Mesenteric fat pad (tissue), 1 donor: ENCODE measurements at places on chromosomes 11 and 22. TPM values are rescaled to one million over a fixed set of nuclear protein-coding genes. Genes with fewer than 3 reads are reported as not detected.

Gene TUB
- total RNA-seq = 5.9 TPM

Gene ARHGAP8
- 8.2 TPM for total RNA-seq

Gene SAA1
- 5,251 TPM for total RNA-seq

Gene OTOG
- not detected for total RNA-seq

Gene DRD2
- not detected for total RNA-seq

Gene KCNE3
- 13.3 TPM for total RNA-seq

Gene GPR137
- 19.9 TPM for total RNA-seq

Gene KCNQ1
- 10.7 TPM for total RNA-seq

Gene MMP12
- 0.29 TPM for total RNA-seq

Gene TREH
- total RNA-seq = not detected

Gene ELFN2
- total RNA-seq = not detected

Gene ARHGEF17
- 49.8 TPM for total RNA-seq

Gene POU2AF2
- total RNA-seq = not detected

- peak; percentile 49 for DNase-seq
Measured at GRCh38 chr11:1771273-1771672, 7.5 kb upstream of the CTSD start.

GRCh38 chr22:50445071-50445879 is 29.6 kb downstream of the SBF1 start:
- DNase-seq = no peak

- DNase-seq = no peak
Measured at GRCh38 chr22:46303347-46303965, 6.8 kb downstream of the GTSE1 start.

DNA sequence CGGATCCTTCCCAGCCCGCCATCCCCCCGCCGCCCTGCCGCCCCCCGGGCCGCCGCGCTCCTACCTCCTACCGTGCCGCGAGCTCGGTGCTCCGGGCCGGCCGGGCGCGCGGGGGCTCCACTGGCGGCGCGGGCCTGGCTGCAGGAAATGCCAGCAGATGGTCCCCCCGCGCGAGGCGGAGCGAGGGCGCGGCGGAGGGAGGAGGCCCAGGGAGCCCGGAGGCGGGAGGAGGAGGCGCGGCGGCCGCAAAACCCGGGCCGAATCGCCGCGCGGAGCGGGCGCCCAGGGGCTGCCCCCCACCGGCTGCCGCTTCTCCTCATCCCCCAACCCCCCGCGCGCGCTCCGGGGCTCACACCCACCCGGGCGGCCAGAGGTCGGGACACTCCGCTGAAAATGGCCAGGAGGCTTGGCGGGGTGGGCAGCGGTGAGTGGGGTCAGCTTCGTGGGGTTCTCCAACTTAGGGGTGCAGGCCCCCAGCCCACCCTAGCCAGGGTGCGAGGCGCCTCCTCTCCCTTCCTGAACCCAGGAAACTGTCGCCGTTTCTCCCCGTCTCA is at the start of gene OSBPL5:
OSBPL5 (minus strand) TSS at position 159 of the 554 bp plus-strand sequence. CDS start 36,162 bp downstream, outside the sequence.
- DNase-seq = no peak

DNA sequence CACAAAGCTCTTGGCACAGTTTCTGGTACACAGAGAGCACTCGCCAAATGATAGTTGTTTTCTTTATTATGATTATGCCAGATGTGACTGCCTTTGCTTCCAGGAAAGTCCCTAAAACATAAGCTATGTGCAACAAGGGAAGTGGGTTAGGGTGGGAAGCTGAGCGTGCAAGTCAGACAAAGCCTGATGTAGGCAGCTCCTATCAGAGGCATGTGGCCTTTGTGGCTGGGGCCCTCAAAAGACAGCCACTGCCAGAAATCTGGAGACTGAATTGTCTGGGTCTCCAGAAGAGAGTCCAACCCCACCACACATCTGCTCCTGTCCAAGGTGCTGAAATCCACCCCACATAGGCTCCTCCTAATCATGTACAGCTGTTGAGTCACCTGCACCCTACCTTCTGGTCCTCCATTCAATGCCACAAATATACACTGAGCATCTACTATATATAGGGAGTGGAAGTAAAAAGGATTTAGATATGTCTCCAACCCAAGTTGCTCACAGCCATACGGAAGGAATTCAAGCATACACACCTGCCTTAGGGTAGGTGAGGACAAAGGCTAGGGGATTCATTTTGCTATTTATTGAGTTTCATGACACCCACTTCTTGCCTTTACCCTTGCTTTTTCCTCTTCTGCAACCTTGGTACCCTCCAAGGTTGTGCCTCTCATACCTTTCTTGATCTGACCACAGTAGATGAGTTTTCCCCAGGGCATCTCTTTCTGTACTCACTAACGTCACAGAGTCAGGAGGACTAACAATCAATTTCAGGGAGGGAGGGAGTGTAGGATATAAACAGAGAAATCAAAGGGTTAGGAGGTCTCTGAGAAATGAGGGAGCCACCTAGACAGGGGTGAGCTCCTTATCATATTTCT is 12.4 kb downstream of the SEC14L3 start:
- no peak for DNase-seq

- DNase-seq = no peak
Measured at GRCh38 chr11:67691149-67691548, 16.7 kb upstream of the ALDH3B2 start.

DNA sequence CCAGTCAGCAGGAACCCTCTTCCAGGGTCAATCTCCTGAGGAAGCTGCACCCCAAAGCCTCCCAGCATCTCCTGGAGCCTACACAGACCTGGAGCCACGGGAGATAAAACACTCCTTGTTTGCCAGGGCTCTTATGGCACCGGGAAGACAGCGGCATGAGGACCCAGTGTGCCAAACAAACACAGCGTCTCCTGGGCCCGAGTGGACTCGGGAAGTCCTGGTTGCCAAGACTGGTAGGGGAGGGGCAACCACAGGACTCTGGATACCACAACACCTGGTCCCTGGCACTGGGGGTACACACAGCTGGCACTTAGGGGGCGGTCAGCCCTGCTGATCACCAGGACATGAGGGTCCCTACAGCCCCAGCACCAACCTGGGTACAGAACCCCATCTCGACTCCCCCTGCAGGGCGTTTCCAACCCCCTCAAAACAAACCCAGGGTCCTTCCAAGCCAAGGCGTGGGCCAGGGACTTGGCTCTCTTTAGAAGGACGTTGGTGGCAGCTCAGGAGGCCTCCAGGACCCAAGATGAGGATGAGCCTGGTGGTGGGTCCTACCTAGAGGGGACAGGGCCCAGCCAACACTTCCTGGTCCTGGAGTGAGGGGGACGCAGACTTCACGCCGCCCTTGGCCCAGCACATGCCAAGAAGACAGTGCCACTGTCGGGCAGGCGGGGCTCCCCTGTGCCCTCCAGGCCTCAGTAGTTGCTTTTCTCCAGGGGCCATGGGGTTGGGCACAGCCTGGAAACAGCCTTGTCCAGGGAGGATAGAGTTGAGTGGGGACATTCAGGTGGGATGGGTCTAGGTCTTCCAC is 85.0 kb downstream of the CELSR1 start:
- no peak for DNase-seq

DNA sequence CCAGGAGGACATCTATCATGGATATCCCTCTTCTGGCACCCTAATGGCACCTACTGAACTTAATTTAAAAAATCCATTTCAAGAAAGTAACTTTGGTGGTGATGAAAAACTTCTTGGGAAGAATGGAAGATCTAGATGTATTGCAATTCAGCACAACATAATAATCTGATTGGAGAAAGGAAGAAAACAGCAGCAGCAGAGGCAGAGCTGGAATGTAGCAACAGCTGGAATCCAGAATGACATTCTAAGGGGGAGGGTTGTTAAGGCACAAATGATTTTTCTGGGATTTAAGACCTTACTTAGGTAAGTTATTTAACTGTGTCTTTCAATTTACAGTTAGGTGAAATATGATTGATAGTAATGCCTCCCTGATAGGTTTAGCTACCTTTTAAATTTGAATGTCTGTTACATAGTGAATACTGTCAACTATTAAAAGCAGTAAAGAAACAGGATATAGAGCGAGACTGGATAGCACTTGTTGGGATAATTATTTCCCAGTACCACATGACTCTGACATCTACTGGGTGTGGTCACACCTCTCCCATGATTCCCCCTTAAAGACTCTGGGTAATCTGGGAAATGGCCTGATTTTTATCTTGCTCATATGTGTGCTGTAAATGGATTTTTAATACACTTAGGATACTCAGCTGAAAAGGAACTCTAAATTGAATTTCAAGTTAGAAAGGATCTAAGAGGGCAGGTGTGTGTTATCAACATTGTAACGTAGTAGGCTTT is 11.7 kb downstream of the CAPRIN1 start:
- no peak for DNase-seq

GRCh38 chr22:22605074-22605404 is 39.4 kb upstream of the GGTLC2 start:
- no peak for DNase-seq

DNA sequence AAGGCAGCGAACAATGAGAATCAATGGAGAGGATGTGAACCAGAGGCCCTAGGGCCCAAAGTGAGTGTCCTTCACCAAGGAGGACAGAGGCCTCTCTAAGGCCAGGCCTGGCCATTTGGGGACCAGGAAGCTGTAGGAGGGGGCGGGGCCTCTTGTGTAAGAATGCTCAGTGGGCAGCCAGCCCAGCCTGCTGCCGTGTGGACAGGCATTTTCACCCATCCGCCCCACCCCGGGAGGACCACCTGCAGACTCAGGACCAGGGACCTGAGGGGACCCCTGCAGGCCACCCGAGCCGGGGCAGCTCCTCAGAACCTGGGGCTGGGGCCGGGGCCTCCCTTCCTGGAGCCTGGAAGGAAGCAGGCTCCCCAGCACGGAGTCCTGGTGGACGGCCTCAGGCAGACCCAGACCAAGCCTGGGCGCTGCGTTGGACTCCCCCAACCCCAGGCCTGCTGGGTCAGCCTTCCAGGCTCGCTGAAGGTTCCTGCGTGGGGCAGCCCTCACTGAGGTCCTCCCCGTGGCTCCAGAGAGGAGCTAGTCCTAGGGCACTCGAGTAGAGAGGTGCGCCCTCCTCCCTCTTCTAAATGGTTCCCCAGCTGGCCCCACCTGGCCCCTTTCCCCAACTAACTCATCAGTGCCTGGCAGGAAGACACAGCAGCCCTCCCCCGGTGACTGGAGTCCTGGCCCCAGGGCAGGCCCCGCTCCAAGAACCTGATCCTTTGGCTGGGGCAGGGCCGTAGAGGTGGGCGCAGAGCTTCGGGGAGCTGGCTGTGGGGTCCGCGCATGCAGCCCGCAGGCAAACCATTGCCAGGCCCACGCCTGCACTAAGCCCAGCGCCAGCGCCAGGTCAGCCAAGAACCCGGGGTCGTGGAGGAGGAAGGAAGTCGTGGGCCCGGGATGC is 1.5 kb upstream of the TRABD start:
- DNase-seq = no peak

DNA sequence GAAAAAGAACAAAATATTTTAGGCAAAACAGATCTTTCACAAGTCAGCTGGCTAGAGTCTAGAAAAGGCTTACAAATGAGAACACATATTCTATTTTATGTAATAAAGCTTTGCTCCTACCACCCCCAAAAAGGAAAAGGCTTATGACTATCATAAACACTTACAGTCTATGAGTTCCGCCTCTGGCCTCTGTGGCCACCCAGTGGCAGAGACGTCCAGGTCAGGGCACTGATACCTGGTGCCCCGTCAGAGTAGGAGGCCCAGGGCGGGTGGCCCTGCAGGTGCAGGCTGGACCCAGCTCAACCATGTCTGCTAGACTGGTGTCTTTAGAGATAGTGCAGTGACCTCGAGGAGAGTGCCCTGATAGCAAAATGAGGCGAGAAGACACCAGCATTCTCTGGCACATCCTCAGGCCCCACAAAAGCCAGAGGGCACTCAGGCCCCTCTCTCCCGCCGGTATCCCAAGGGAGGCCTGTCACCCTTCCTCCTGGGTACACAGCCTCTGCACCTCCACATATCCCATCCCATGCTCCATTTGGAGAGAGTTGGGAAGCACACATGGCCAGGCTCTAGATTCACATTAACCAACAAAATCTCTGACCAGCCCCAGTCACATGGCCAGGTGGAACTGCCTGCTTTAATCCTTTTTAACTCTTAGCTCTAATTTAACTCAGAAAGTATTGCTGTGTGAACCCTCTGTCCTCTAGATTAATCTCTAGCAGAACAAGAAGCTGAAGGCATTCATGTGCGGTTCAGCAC is 27.3 kb upstream of the SERPIND1 start:
- no peak for DNase-seq

DNA sequence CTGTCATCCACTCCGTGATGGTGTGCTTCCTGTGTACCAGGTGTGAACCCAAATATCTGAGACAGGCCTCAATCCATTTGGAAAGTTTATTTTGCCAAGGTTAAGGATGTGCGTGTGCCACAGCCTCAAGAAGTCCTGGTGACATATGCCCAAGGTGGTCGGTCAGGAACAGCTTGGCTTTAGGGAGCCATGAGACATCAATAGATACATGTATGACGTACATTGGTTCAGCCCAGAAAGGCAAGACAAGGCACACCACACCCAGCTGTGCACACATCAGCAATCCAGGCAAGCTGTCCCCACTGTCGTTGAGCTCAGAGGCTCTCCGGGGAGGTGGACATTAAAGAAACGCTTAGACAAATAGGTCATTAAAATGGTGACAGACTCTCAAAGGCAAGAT is 56.8 kb upstream of the SHANK2 start:
- DNase-seq = peak; percentile 72

DNA sequence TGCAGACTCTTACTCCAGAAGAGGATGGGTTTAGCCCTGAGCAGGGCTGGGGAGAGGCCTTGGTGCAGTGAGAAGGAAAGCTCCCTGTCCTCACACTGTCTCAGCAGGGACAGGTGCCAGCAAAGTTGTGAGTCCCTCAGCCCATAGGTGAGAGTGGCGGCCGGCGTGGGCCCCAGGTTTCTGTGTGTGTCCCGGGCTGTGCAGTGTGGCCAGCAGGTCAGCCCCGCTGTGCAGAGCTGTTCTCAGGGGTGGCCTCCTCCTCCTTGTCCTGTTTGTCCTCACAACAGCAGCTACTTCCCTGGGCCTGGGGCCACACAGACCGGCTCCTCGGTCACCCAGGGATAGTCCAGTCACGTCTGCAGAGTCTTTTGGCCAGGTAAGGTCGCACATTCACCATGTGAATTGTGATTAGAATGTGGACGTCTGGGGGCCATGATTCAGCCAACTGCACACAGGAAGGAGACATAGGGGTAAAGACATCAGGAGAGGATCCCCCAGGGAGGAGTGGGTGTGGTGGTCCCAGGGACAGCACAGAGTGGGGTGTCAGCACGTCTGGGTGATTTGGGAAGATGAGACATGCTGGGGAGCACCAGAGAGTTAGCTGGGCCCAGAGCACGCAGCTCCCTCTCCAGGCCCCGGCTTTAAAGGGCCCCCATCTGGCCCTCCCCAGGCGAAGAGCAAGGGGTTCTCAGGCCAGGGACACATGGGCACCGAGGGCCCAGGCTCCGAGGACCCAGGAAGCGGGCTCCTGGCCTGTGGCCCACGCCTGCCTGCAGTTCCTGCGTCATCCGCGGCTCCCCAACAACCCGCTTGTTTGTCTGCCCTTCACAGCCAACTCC is 81.6 kb downstream of the MYEOV start:
- DNase-seq = peak; percentile 73

DNA sequence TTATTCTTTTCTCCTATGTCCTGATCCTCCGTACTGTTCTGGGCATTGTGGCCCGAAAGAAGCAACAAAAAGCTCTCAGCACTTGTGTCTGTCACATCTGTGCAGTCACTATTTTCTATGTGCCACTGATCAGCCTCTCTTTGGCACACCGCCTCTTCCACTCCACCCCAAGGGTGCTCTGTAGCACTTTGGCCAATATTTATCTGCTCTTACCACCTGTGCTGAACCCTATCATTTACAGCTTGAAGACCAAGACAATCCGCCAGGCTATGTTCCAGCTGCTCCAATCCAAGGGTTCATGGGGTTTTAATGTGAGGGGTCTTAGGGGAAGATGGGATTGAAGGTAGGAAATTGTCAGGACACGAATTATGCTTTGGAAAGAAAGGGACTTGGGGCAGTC is 843 bp downstream of the OR51T1 start:
- no peak for DNase-seq

- peak; percentile 22 for DNase-seq
Measured at GRCh38 chr22:20651286-20651685, 122.6 kb upstream of the SERPIND1 start.

- no peak for DNase-seq
Measured at GRCh38 chr11:16081382-16082094, 274.8 kb downstream of the SOX6 start.
